Mammary epithelial cell (primary cell): ENCODE measurements at places on chromosomes 13 and 19.

DNA sequence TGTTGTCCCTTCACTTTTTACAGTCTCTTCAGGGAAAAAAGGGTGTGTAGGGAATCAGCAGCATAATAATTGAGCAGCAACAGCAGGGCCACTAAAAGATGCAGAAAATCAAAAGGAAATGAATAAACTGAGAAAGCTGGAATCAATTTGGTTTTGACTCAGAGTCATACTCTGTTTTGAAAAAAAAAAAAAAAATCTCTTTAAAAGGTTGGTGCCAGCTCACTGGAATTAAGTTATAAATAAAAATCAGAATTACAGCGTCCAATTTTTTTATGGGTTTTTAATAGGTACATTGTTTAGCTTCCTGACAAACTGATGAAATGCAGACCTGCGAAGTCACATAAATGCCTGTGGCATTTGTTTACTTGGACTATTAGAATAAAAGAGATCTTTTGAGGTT, 231.9 kb downstream of the COG6 start:
- no peak for DNase-seq

DNA sequence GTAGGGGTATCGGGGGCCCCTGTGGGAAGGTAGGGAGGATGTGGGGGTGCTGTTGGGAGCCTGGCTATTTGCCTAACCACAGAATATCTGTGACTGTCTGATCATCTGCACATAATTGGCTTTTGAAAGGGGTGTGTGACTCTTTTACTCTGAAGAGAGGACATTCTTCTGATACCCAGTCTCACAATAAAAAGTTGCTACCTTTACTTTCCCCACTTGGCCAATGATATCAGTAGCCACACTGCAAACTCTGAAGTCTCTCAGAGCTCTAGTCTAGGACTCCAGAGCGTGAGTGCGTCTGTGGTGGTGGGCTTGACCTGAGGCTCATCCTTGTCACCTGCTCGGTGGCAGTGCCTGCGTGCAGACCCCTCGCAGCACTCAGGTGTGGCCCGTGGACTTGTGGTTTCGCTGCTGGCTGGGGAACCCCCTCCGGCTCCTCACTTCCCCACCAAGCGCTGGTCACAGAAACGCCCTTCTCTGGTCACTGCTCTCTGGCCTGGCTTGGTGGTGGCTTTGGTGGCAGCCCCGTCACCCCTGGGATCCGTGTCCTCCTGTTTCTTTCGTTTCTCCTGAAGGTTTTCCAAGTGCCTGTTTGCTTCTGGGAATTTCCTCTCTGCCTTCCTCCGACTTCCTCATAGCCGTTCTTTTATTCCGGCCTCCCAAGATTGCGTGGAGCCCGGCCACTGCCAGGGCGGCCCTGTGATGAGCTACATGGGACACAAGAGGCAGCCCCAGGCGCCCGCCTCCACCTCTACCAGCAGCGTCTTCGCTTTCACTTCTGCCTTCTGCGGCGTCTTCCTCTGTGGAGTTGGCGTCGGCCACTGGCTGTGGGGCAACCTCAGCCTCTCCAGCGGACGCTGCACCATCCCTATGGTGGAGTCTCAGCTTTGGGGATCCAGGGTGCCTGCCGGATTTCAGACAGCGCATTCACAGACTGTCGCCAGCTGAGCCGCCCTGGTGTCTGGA, 78.0 kb downstream of the ATP11A start:
- DNase-seq, result no peak

- peak; percentile 68 for DNase-seq
Measured at GRCh38 chr13:73542446-73542845, 483.6 kb downstream of the KLF5 start.

DNA sequence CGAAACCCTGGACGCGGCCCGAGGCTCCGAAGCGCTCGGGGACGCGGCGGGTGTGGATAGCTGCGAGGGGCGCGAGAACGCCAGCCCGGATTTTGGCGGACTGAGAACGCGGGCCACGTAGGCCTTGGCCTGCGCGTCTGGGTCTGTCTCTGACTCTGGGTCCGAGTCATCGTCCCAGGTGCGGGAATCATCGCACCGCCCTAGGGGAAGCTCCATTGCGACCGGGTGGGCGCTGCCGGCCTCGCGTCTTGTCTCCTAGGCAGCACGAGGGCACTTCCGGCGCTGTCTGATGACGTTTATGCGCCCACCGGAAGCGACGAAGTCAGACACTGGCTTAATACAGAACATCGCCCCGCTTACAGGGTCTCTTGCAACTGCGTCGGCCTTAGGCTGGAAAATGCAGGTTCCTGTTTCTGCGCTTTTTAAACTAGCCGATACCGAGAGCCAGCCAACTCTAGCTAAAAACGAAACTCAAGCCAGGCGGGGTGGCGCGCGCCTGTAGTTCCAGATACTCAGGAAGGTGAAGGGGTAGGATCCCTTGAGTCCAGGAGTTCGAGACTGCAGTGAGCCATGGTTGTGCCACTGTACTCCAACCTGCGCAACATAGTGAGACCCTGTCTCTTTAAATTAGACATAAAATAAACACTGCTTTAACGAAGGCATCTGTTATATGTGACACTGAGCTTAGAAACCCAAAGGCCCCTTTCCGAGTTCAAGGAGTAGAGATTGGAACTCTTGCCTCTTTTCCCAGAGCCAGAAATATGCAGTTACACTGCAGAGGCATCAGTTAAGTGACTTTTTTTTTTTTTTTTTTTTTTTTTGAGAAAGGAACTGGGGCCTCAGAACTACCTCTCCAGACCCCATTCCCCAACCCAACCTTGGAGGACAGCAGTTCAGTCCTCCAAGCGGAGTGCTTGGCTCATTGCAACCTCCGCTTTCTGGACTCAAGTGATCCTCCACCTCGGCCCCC, at the start of gene FBXW9:
TSS of gene FBXW9 (minus strand) at position 266 of the 970 bp plus-strand sequence. CDS start at position 216, 50 bp downstream.
- DNase-seq, result peak; percentile 88

DNA sequence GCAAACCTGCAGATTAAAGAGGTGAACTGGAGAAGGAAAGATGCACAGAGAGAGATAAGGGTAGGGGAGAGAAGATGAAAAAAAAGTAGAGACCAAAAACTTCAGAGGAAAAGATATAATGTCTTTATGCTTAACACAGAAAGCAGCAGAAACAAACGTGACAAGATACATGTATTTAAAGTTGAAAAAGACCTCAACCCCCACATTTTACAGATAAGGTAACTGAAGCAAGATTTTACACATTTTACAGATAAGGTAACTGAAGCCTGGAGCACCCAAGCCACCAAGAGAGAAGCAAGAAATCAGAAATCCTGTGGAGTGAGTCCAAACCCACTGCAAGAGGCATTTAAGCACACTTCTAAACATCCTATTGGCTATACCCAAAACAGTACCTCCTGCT, 185.3 kb downstream of the TBC1D4 start:
- no peak for DNase-seq

DNA sequence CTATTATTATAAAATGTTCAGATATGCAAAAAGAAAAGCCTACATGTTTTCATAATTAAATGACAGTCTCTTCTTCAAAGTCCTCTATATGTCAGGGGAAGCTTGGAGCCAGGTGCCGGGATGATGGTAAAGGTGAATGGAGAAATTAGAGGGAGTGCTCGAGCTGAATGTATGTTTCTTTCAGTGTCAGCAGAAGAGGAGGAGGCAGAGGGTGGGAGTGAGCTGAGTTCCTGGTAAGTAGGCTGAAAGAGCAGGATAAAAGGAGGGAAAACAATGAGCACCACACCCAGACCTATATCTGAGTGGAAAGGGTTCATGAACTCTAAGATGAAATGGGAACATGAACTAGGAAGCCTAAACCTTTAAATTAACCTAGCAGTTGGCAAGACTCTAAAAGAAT, 307.6 kb upstream of the NBEA start:
- DNase-seq, result no peak

GRCh38 chr13:37195621-37196020, 90.2 kb upstream of the CSNK1A1L start:
- DNase-seq, result no peak

DNA sequence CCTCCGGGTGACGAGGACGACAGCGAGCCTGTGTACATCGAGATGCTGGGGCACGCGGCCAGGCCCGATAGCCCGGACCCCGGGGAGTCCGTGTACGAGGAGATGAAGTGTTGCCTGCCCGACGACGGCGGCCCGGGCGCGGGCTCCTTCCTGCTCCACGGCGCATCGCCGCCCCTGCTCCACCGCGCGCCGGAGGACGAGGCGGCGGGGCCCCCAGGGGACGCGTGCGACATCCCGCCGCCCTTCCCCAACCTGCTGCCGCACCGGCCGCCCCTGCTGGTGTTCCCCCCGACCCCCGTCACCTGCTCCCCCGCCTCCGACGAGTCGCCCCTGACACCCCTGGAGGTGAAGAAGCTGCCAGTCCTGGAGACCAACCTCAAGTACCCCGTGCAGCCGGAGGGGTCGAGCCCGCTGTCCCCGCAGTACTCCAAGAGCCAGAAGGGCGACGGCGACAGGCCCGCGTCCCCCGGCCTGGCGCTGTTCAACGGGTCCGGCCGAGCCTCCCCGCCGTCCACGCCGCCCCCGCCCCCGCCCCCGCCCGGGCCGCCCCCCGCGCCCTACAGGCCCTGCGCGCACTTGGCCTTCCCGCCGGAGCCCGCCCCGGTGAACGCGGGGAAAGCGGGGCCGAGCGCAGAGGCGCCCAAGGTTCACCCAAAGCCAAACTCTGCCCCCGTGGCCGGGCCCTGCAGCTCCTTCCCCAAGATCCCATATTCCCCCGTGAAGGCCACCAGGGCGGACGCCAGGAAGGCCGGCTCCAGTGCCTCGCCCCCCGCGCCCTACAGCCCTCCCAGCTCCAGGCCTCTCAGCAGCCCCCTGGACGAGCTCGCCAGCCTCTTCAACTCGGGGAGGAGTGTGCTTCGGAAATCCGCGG, 511.3 kb downstream of the MYO16 start:
- DNase-seq, result no peak

DNA sequence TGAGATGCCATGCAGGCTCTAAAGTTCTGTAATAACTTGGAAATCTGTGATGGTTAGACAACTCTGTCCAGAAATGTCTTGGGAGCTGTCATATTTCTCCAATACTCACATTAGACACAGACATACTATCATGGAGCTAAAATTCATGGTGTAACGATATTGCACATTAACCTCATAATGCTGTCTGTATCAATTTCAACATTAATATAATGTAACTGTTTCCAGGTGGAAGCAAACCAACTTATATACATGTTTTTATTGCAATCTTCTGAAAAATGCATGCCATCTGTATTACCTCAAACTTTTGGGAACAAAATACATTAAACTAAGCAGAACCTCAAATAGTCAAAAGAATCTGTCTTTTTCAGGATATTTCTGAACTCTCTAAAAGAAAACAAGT, 14.7 kb upstream of the SPART start:
- no peak for DNase-seq

DNA sequence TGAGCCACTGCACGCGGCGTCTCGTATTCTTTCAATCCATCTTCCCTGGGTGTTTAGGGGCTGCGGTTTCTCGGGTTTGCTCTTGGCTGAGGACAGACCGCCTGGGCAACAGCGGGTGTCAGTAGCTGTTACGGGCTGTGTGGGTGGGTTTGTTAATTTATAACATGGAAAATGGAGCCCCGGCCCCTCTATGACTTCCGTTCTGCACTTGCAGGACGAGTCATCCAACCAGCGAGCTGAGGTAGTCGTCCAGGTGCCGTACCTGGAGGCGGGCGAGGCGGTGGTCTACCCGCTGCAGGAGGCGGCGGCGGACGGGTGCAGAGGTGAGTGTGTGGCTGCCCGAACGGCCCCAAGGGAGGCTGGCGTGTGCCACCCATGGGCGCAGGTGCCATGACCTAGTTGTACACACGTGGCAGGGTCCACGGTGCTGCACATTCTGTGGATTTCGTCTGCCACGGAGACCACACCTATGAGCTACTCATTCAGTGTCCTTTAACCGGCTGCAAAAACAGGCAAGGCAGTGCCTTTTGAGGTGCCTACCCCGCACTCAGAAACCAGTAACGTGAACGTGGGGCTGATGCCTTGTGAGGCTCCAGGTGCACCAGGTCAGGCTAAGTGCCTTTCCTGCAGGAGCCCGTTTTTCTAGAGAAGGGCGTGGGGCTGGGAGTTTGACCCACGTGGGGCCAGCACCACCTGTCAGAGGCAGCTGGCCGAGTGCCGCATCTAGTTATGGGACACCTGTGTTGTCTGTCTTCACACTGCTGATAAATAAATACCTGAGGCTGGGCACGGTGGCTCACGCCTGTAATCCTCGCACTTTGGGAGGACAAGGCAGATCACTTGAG, 10.9 kb downstream of the POLR2E start:
- DNase-seq, result no peak

- DNase-seq, result no peak
Measured at GRCh38 chr19:42114412-42114811, 17.8 kb downstream of the POU2F2 start.

- no peak for DNase-seq
Measured at GRCh38 chr13:75316427-75316826, 165.5 kb downstream of the TBC1D4 start.

DNA sequence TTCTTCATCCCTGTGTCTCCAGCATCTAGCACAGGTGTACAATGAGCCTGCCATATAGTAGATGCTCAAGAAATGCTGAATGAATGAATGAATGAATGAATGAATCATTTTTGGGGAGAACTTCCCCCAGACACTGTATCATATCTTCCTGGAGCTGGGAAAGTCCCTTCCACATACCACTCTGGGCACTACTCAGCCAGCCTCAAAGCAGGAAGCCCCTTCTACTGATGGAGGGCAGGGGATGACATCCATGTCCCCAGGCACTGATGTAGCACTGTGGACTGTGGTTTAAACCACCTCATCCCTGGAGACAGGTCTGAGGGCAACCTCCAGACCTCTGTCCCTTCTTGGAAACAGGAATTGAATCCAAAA, 4.8 kb downstream of the GNA15 start:
- DNase-seq, result no peak

GRCh38 chr13:33228648-33229445, 56.7 kb downstream of the STARD13 start:
- DNase-seq, result no peak

GRCh38 chr13:101751488-101751887, 299.0 kb downstream of the ITGBL1 start:
- peak; percentile 66 for DNase-seq

GRCh38 chr19:38401148-38401547, 1.7 kb upstream of the FAM98C start:
- DNase-seq, result peak; percentile 48
